ENCODE measurements at places on chromosomes 7 and 10. TPM values are rescaled to one million over a fixed set of nuclear protein-coding genes. Genes with fewer than 3 reads are reported as not detected.

Gene AGR3
- total RNA-seq = not detected

- no peak for DNase-seq
Observed at GRCh38 chr7:67550801-67551436, 554.3 kb downstream of the TYW1 start.

GRCh38 chr10:37263304-37263703 is 137.9 kb downstream of the ANKRD30A start:
- DNase-seq = no peak

Gene ADAP1
- 89.2 TPM for total RNA-seq

Data from natural killer cell (primary cell).